SW480 (cell line): ENCODE measurements at places on chromosomes 7 and 10.

GRCh38 chr7:37510043-37510634, 61.5 kb upstream of the ELMO1 start:
- peak; percentile 17 for DNase-seq

- no peak for DNase-seq
Measured at GRCh38 chr10:776772-777171, 87.3 kb upstream of the DIP2C start.

DNA sequence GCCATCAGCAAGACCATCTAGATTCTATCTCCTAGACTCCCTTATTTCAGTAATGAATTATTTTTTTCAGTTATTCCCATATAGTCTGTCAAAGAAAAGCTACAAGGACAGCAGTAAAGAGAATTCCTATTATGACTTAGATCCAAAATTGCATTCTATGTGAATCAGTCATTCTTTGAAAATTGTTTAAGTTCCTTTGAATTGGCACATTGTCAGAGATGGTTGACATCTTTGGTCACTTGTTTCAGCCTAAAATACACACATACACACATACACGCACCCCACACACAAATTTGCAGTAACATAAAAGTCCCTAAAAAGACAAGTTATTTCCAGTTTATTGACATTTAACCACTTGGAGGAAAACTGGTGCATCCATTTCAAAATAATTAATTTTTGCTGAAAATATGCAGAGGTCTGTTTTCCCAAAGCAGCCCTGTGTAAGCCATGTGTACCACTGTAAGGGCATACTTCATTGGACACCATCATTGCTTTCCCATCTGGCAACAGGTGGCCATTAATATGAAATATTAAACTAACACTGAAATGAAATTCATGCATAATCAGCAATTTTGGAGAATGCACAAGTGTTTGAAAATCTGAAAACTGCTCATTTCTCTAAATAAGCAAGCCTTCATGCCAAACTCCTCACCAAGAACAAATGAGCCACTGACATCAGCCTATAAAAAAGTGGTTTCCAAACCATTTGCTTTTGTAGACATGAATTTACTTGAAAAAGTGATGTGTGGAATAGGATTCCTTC, 121.7 kb upstream of the COL1A2 start:
- DNase-seq: no peak

DNA sequence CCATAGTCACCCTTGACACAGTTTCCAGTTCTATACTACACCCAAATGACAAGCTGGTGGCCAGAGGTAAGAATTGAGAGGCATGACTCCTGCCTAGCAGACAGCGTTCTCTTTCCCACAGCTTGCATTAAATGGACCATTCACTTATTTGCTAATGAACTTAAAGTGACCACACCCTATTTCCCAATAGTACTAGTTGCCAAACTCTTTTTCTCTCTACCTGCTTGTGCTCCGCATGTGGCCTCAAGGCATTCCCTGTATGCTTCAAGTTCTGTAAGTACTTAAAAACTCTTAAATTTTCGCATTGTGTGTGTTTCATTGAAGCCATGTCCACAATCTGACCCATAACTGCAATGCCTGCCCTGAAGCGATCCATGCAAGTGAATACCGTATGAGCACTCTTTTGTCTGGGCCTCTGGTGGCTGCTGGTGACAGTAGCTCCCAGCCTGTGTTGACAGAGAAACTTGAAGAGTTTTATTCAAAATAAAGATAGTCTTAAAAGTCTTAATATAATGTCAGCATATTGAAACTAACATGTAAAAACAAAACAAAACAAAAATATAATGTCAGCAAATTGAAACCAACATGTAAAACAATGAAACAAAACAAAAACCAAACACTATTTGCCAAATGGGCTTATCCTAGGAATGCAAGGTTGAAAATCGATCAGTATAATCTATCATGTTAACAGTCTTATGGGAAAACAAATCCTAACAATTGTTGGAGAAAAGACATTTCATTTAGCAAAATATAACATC, 73.6 kb downstream of the CCSER2 start:
- DNase-seq: no peak

GRCh38 chr10:23345861-23346260, 1.3 kb upstream of the C10orf67 start:
- peak; percentile 89 for DNase-seq

GRCh38 chr10:127117125-127117524, 79.3 kb downstream of the INSYN2A start:
- DNase-seq: peak; percentile 8

DNA sequence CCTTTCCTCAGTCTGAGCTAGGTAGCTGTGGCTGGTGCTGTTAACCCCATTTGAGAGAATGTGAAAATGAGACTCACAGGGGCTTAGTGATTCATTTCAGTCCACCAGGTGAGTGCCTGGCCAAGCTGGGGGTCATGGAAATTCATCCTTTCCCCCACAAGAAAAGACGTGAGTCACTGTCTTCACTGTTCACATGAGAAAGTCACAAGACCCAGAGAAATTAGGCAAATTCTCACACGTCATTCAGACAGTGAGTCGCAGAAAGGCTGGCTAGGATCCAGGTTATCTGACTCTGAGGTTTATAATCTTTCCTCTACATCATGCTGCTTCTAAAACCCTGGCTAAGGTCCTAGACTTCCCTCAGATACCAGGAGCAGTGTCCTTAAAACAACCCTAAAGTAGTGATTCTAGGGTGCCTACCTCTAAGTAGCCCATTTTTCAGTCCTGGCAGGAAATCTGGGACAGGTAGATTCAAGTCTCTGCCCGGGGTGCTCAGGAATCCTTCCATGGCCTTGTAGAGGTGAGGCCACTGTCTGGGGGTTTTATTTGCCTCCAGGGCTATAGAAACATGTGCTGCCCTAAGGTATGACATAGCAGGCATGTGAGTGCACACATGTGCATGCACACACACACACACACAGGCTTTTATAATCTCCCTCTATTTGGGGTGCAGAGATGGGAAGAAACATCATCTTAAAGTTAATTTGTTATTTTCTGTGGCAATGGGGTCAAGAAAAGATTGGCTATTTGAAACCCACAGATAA, 427.9 kb upstream of the CELF2 start:
- no peak for DNase-seq

DNA sequence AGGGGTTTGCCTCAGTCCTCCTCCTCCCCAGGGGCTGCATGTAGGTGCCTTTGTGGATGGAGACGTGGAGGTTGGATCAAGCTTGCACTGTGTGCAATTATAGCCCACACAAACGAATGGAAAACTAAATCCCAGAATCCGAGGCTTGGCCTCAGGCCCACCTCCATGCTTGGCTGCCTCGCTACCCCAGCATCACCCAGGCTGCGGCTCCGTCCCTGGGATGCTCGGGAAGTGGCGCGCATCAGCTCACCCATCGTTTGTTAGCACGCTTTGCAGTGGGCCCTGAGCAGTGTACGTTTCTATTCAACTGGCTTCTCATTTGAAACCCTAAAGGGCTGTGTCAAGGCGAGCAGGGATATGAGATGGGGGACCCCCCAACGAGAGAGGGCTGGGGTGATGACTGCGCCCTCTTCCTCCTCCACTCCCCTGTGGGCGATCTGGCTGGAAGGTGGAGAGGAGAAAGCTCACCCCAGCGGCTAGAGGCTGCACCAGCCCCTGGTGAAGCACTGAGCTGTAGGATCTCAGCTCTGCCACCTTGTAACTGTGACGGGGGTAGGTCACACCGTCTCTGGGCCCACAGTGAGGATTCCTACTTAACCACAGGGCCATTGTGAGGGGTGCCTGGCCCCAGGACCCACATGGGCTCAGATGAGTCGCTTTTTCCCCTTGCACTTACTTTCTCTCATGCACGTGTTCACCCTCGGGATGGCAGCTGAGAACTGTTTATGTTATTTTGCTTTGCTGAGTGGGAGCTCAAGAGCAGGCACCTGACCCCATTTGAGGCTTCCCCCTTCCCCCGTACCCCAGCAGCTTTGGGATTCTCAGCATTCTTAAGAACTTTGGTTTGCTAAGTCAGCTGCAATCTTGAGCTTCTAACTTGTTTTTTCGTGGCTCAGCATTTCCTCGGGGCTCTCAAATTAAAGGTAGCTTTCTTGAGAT, 12.7 kb upstream of the BTBD16 start:
- no peak for DNase-seq

- no peak for DNase-seq
Measured at GRCh38 chr7:140242057-140243031, 65.6 kb upstream of the KDM7A start.

DNA sequence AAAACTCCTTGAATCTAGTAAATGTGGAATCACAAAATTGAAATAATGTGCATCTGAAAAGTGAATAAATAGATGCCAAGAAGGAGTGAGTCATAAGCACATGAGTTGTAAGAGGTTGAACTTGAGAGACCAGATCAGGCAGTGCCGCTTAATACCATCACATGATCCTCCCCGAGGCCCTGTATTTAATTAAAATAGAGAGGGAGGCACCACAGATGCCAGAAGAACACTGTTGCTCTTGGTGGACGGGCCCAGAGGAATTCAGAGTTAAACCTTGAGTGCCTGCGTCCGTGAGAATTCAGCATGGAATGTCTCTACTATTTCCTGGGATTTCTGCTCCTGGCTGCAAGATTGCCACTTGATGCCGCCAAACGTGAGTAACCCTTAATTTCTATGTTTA, at the start of gene GPNMB:
TSS of gene GPNMB (plus strand) at position 221 of the 400 bp plus-strand sequence. CDS start at position 304, 83 bp downstream.
- no peak for DNase-seq
